ENCODE measurements at places on chromosomes 12 and 14.

- DNase-seq: peak; percentile 60
Measured at GRCh38 chr14:61101803-61102548, 120.9 kb downstream of the SLC38A6 start.

- DNase-seq: no peak
Measured at GRCh38 chr14:50932592-50933495, 11.4 kb downstream of the PYGL start.

DNA sequence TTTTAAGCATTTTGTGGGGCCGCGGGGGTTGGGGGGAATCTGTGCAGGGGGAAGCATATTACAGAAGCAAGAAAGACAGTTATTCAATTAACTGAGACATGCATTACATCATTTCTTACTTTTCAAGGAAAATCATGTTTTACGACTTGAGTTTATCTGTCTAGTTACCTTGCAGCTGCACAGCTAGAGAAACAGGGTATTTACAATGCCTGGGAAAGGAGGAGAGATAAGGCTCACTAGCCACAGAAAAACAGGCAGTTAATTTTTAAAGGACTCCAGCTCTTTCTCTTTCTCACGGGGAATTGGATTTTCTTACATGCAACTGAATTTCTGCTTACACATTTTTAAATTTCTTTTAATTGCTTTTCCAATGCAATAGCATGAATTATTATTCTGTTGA, 22.2 kb downstream of the FCF1 start:
- no peak for DNase-seq

DNA sequence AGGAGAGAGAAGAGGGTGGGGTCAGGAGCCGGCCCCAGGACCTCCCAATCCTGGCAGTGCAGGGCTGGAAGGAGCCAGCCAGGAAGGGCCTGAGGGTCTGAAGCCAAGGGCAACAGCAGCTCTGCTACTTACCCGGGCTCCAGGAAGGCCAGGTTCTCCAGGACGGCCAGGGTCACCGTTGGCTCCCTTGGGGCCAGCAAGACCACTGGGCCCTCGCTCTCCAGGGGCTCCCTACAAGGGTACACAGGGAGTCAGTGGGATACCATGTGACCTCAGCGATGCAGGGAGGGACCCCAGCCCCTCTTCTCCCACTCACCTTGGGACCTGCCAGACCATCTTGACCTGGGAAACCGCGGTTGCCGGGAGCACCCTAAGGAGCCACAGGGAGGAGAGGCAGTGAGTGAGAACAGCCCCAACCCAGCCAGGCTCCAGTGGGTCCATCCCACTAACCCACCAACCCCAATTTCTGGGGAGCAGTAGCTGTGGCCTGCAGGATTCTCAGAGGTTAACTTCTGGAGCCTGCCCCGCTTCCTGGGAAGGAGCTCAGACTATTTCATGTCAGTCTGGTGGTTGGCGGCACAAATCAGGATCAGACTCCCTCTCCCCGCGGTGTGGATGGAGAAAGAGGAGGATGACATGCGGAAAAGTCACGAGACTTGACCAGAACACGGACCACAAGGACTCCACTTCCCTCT, 18.5 kb downstream of the COL2A1 start:
- DNase-seq: no peak

DNA sequence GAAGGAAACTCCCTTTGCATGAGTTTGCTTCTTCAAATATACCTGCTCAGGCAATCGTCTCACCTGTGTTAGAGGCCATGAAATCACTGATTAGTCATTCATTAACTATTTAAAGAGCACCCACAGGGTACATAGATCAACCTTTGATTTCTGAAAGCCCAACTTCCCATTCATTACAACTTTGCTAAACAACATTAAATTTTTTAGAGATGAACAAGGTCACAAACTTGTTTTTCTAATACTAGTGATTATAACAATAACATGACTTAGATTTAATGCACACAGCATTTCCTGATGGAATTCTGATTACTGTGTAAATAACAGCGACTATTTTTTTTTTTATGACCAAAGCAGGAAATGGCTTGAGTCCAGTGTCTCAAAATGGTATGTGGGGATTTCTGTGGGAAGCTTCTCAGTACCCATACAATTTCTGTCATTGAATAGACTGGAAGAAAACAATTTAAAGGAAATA, 5.4 kb upstream of the ERO1A start:
- no peak for DNase-seq

GRCh38 chr12:131052063-131052781, 98.5 kb downstream of the ADGRD1 start:
- no peak for DNase-seq

DNA sequence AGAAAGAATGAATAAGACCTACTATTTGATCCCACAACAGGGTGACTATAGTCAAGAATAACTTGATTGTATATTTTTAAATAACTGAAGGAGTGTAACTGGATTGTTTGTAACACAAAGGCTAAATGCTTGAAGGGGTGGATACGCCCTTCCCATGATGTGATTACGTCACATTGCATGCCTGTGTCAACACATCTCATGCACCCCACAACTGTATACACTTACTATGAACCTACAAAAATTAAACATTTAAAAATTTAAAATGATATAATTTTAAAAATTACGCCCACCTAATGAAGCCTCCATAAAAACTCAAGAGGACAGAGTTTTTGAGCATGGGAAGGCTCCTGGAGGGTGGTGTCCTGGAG, 94.5 kb downstream of the SCARB1 start:
- no peak for DNase-seq

- DNase-seq: no peak
Measured at GRCh38 chr12:90972226-90972625, 17.2 kb upstream of the CCER1 start.

- no peak for DNase-seq
Measured at GRCh38 chr14:60197629-60198303, 32.6 kb upstream of the DHRS7 start.

GRCh38 chr12:82486524-82487235, 128.4 kb downstream of the METTL25 start:
- DNase-seq: no peak

- no peak for DNase-seq
Measured at GRCh38 chr14:55968741-55969140, 149.5 kb upstream of the PELI2 start.

DNA sequence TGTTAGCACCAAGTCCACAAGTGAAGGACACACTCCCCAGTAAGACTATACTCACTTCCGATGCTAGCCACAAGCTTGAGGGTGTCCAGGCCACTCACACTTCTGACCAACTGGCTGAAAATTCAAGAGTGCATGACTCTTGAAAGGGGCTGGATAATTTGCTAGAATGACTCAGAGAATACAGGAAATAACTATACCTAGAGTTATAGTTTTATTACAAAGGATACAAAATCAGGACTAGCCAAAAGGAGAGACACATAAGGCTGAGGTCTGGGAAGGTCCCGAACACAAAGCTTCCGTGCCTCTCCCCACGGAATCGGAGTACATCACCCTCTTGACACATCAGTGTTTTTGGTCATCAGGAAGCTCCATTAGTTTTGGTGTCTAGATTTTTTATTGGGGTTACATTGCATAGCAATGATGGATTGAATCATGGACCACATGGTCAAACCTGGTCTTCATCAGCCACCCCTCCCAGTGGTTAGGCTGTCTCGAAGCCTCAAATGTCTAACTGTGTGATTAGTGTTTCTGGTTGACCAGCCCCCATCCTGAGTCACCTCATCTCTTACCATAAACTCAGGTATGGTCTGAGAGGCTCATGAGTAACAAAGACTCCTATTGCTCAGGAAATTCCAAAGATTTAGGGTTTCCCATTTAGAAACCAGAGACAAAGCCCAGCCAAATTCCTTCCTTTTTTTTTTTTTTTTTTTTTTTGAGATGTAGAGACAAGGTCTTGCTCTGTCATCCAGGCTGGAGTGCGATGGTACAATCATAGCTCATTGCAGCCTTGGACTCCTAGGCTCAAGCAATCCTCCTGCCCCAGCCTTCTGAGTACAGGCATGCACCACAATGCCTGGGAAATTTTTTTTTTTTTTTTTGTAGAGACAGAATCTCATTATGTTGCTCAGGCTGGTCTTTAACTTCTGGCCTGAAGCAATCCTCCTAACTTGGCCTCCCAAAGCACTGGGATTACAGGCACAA, 472.0 kb upstream of the TBX3 start:
- no peak for DNase-seq

- DNase-seq: no peak
Measured at GRCh38 chr12:905261-906031, 44.0 kb downstream of the RAD52 start.

- DNase-seq: no peak
Measured at GRCh38 chr14:50389668-50390441, 6.8 kb downstream of the CDKL1 start.

GRCh38 chr12:57517187-57517586, 3.1 kb downstream of the DDIT3 start:
- no peak for DNase-seq

- peak; percentile 66 for DNase-seq
Measured at GRCh38 chr12:6840761-6841515, at the start of gene GNB3. Gene GNB3, plus strand, starts transcription at chr12:6840925. Its CDS starts 363 bp downstream, at chr12:6841288.

DNA sequence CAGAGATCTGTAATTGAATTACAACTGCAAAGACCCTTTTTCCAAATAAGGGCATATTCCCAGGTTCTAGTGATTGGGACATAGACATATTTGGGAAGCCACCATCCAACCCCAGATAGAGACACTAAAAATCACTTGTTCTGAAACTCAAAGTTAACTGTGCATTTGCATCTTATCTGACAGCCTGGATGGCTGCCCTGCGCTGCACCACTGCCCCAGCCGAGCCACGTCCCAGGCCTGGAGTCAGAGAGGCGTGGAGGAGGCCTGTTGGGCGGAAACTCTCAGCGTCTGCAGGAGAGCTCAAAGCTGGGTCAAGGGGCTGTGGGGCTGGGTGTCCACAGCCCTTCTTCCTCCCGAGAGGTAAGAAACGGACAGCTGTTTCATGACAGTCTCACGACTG, 124.4 kb downstream of the RIMBP2 start:
- DNase-seq: no peak

GRCh38 chr14:52011523-52011922, 22.2 kb downstream of the RTRAF start:
- no peak for DNase-seq

- no peak for DNase-seq
Measured at GRCh38 chr12:93707836-93708235, 30.7 kb downstream of the CRADD start.

DNA sequence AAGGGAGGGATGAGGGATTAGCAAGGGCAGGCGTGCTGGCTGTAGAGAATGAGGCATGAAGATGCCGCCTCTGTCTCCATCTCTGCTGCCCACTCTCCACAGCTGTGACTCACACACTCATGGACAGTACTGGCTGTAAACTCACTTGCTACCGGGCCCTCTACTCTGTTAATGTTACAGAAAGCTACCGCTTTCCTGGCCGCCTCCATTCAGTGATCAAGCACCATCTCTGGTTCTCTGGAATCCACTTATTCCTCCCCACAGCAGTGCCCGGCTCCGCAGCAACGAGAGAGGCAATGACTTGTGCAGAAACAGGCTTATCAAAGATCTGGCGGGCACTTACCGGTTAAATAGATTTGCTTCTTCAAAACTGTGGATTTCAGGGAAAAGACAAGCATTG, 34.8 kb downstream of the AMN start:
- no peak for DNase-seq

DNA sequence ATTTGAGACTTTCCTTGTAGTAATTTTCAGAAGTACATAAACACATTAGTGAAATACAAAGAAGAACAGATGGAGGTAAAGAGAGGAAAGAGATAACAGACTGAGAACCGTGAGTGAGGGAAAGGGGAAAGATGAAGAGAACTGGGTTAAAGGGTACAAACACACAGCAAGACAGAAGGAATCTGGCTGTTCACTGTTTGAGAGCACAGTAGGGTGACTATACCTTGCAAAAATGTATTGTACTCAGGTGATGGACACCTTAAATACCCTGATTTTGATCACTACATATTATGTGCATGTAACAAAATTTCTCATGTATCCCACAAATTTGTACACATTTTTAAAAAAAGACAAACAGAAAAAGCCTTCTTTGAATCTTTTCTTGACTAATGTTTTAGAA, 2.7 kb upstream of the TRHDE start:
- DNase-seq: no peak

GRCh38 chr12:119363490-119363889, 29.0 kb downstream of the CCDC60 start:
- DNase-seq: no peak

DNA sequence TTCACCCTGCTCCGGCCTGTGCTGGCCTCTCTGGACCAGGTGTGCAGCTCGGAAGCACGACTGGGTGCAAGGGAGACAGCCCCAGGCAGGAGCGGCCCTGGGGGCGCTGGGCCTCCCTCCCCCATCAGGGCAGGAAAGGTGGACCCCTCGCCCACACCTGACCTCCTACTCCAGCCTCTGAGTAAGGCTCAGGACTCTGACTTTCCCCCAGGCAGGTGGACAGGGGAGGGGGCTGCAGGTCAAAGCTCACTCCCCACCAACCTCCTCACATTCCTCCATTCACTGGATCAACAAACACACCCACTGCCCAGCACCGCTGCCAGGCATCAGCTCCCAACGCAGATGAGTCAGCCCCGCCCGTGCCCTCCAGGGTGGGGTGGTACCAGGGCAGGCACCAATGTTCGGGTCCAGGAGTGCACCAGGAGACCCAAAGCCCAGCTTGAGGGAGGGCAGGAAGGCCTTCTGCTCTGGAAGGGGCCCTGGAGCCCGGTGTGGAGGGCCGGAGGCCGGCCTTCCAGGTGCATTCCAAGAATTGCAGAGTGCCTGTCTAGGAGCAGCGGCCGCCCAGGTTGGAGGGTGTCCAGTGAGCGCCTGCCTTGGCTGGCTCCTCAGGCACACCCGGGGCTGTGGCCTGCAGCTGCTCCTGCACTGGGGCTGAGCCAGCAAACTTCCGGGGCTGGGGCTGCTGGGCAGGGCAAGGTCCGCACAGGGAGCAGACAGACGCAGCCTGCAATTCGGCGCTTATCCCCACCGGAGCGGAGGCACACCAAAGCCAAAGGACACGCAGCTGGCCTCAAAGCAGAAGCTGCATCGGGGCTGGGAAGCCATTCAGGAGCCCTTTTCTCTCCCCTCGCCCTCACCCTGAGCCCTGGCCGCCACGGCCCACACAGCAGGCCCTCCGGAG, 1.6 kb upstream of the INF2 start:
- DNase-seq: peak; percentile 91

DNA sequence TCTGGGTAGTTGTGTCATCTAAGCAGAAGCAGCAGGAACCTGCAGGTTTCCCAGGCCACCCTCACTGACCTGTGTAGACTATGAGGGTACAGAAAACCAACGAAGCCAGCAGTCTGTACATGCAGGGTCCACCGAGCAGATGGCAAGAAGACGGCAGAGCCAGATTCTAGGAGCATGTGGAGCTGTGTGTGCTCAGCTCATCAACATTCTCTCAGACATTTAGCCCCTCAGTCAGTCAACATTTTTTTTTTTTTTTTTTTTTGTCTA, 7.3 kb upstream of the ASIC1 start:
- DNase-seq: no peak

DNA sequence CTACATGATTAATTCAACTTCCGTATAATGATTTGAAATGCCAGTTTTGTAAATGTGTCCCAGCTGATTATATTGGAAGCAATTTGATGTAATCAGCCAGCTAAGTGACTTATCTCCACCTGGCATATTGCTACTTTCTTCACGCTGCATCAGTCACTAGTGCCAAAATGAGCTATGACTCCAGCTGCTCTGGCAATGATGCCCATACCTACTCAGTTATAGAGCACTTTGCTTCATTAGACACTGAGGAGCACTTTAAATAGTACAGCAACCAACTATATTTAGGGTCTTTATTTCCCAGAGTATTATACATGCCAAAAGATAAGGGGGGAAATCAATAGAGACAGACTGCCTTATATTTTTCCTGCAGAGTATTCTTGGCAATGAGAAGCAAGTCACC, 67.9 kb upstream of the LIN7A start:
- DNase-seq: peak; percentile 59

GRCh38 chr14:77033622-77034589, 5.4 kb upstream of the IRF2BPL start:
- peak; percentile 88 for DNase-seq

GRCh38 chr12:5506821-5507231, 74.9 kb downstream of the NTF3 start:
- DNase-seq: peak; percentile 33
